Fibroblast of villous mesenchyme (primary cell): ENCODE measurements at places on chromosomes 4 and X. TPM values are rescaled to one million over a fixed set of nuclear protein-coding genes. Genes with fewer than 3 reads are reported as not detected.

- no peak for DNase-seq
Observed at GRCh38 chr4:26044524-26044923, 130.5 kb downstream of the SMIM20 start.

- no peak for DNase-seq
Observed at GRCh38 chr4:6740347-6740746, 24.4 kb downstream of the BLOC1S4 start.

DNA sequence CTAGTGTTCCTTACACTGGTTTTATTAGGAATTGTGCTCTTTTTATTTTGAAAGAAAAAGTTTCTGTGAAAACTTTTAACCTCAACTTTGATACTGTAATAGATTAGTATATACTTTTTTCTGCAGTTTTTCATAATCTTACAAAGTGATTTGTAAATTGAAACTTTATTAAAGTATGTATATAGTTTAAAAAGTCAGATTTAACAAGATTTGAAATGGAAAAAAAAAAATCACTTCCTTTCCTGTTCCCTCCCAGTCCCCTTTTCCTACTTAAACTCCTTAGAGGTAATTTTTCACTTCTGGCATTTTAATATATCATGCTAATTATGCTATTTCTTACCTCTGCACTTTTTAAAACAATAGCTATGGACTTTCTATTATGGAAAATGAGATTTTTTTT lies 49.3 kb downstream of the PAQR3 start:
- DNase-seq, result no peak

- DNase-seq, result no peak
Observed at GRCh38 chrX:123988423-123989111, 27.1 kb downstream of the STAG2 start.

- DNase-seq, result peak; percentile 2
Observed at GRCh38 chr4:72489267-72489666, 79.8 kb downstream of the ADAMTS3 start.

DNA sequence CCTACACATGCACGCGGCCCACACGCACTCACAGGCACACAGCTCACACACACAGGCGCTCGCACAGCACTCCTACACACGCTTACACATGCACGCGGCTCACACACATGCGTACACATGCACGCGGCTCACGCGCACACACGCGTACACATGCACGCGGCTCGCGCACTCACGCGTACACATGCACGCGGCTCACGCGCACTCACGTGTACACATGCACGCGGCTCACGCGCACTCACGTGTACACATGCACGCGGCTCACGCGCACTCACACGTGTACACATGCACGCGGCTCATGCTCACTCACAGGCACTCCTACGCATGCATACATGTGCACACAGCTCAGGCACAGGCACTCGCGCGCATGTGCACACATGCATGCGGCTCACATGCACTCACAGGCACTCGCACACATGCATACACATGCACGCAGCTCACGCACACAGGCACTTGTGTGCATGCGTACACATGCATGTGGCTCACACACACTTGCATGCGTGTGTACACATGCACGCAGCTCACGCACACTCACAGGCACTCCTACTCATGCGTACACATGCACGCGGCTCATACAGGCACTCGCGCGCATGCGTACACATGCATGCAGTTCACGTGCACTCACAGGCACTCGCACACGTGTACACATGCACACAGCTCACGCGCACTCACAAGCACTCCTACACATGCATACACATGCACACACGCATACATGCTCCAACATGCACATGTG lies 44.9 kb downstream of the GAK start:
- no peak for DNase-seq

GRCh38 chr4:40998675-40999358 lies 215.5 kb downstream of the APBB2 start:
- DNase-seq, result peak; percentile 82

DNA sequence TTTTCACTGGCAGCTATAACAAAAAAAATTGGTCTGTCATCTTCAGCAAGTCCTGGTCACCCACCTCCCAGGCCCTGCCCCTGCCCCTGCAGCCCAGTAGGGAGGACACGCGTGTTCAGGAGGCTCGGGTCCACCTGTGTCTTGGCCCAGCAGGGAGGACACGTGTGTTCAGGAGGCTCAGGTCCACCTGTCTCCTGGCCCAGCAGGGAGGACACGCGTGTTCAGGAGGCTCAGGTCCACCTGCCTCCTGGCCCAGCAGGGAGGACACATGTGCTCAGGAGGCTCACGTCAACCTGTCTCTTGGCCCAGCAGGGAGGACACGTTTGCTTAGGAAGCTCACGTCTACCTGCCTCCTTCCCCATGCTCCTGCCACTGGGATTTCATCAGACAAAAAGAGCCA lies 44.9 kb downstream of the HTT-AS start:
- no peak for DNase-seq

DNA sequence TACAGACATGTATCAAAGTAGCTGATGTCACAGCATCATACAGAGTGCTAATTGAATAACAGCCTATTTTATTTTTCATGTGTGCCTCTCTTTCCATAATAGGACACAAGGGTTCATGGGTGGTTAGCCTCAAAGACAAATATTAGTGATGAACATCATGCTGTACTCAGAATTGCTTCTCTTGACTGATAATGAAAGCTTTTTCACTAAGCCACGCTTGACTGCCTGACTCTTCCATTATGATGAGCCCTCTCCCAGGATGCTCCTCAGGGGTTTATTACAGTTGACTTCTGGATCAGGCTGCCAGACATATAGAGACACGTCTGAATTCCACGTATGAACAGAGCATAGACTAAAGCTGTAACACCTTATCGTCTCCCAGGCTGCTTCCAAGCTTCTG lies 2757.5 kb downstream of the PCDH7 start:
- DNase-seq, result no peak

DNA sequence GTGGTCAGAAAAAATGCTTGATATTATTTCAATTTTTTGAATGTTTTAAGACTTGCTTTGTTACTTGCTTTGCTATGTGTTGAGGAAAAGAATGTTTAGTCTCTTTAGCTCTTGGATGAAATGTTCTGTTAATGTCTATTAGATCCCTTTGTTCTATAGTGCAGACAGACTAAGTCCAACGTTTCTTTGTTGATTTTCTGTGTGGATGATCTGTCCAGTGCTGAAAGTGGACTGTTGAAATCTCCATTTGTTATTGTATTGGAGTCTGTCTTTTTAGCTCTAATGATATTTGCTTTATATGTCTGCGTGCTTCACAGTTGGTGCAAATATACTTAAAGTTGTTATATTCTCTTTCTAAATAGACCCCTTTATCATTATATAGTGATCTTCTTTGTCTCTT lies 220.6 kb downstream of the GUCY2F start:
- DNase-seq, result no peak

GRCh38 chrX:130645955-130646583 lies 244.3 kb downstream of the RBMX2 start:
- DNase-seq, result no peak

DNA sequence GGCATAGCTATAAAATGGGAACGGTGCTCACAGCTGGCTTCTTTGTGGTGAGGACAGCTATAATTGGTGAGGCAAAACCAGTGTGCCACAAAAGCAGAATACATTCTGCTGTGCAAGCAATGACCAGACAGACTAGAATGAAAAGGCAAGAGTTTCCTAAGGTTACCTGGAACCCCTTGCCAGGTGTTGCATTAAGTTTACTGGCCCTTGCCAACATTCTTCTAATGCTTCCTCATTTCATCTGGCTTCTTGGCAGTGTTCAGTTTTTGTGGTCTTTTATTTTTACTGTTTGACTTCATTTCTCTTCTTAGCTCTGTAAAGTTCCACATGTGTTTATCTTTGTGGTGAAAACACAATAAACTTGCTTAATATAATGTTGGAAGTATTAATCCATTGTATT lies 131.4 kb downstream of the PTTG2 start:
- DNase-seq, result peak; percentile 72

GRCh38 chr4:24664956-24665355 lies 80.6 kb upstream of the DHX15 start:
- peak; percentile 62 for DNase-seq

MID2 gene
- 21.6 and 33.2 TPM in 2 replicates for total RNA-seq

COX7B2 gene
- not detected in 2 replicates for total RNA-seq

MAOA gene
- total RNA-seq, result 2.6 and 7.8 TPM in 2 replicates

TMEM255A gene
- under 0.01 TPM in 1 of 2 replicates, not detected in the other for total RNA-seq
